NCI-H226 (cell line): ENCODE measurements at places on chromosomes 12 and 14.
A peak's percentile ranks its signal among the peaks of the same experiment; 100 is the strongest.

DNA sequence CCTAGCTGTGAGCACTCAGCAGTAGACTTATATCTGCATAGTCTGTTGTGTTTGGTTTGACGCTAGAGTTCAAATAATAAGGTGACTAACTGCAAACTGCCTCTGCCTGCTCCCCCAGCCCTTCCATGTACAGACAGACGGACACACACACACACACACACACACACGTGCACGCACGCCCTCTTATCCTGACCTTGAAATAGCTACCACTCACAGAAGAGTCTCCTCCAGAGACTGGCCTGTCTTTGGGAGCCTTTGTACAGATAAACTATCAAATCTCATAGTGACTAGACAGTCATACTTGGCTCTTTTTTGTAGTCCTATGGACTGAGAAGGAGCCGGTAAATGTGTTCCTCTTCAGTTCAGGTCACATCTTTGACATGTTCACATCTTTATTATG, 158.4 kb downstream of the FBXL14 start:
- DNase-seq, result no peak

- DNase-seq, result no peak
These were observed 51.7 kb upstream of the MYF6 start for GRCh38 chr12:80655751-80656150.

DNA sequence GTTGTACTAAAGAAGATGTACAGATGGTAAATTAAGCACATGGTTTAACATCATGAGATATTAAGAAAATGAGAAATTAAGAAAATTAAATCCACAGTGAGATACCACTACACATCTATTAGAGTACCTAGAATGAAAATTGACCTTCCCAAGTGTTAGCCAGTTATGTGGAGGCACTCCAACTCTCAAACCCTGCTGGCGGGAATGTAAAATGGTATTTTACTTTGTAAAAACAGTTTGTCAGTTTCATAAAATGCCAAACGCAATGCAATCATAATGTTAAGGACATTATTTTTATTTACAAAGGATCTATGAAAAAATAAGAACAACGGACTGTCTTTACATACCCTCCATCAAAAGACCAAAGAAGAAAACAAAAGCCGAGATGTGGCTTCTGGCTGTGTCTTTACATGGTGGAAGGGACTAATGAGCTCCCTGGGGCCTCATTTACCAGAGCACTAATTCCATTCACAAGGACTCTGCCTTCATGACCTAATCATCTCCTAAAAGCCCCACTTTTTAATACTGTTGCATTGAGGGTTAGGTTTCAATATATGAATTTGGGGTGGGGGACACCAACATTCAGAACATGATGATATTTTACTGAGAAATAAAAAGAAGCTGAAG, 1178.7 kb downstream of the AACS start:
- DNase-seq, result no peak

DNA sequence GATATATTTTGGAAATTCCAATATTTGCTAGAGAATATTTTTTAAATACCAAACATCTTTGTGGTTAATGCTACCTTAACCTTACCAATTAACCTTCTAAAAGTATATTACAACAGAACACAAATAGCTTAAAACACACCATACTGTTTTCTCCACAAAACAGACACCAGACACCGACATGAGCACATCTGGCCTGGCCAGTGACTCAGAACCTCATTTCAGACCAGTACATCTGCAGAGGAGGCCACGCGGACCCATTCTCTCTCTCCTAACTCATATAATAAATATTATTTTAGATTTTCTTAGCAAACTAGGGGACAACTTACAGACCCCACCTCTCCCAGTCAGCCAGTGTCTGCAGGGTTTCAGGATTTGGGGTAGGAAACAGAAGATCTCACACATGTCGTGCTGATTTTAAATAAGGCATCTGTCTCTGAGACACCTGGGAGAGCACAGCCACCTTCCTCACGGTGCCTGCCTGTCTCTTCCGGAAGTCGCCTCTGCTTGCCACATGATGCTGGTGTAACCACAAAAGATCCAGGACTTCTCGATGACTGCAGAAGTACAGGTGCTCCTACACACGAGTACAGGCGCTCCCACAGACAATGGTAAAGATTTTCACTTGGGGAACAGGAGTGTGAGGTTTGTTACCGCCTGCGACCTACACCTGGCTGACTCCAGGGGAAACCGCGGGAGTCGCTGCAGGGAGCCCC, 9.7 kb upstream of the ANKLE2 start:
- DNase-seq, result no peak

- no peak for DNase-seq
These were observed 168.4 kb upstream of the LRIG3 start for GRCh38 chr12:59088673-59089072.

- DNase-seq, result no peak
These were observed 319.4 kb downstream of the VRK1 start for GRCh38 chr14:97116546-97116945.

DNA sequence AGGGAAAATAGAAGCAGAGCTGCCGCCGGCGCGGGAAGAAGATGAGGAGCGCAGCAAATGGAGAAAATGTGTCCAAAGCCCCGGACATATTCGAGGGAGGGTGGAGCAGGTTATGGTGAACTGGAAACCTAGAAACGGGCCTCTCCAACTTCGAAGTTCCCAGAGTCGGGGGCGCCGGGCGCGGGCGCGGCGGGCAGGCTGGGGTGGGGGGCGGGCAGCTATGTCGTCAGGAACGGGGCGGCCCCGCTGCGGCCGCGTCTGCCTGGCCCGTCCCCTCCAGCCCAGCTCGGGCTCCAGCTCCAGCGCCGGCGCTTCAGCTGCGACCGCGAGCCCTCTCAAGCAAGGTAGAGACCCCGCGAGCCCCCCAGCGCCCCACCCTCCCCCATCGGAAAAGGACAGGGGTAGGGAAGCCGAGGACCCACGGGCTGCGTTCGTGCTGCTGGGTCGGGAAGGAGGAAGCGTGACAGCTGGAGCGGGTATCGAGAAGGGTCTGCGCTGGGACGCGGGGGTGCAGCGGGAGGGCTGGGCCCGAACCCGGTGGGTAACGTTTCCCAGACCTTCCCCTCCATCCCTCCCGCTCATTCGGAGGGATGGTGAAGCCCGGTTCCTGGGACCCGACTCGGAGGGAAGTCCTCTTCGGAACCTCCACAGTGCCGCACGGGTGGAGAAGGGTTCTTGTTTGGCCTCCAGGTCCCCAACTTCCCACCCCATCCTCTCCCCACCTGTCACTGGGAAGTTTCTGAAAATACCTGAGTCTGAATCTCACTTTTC, 1.0 kb downstream of the DGKA start:
- peak; percentile 28 for DNase-seq

DNA sequence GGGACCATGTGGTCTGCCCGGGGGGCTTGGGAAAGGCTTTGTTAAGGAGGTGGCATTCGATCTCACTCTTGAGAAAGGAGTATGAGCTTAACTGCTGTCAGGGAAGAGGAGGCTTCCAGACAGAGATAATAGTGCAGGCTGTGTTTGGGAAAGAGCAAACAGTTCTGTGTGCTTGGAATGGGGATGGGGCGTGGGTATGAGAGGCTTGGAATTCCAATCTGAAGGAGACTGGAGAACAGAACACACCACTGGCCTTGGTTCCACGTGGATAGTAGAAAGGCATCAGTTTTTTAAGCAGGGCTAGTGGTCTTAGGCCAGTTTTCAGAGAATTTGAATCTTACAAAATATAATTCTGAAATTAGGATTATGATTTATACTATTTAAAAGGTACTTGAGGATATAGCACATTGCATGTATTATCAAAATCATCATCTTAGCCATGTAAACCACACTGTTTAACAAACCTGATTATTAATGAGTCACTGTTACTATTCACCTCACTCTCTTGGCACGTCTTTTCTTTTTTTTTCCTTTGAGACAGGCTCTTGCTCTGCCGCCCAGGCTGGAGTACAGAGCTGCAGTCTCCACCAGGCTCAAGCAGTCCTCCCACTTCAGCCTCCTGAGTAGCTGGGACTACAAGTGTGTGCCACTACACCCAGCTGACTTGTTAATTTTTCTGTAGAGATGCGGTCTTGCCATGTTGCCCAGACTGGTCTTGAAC, 38.5 kb upstream of the KCNK13 start:
- DNase-seq, result peak; percentile 54

DNA sequence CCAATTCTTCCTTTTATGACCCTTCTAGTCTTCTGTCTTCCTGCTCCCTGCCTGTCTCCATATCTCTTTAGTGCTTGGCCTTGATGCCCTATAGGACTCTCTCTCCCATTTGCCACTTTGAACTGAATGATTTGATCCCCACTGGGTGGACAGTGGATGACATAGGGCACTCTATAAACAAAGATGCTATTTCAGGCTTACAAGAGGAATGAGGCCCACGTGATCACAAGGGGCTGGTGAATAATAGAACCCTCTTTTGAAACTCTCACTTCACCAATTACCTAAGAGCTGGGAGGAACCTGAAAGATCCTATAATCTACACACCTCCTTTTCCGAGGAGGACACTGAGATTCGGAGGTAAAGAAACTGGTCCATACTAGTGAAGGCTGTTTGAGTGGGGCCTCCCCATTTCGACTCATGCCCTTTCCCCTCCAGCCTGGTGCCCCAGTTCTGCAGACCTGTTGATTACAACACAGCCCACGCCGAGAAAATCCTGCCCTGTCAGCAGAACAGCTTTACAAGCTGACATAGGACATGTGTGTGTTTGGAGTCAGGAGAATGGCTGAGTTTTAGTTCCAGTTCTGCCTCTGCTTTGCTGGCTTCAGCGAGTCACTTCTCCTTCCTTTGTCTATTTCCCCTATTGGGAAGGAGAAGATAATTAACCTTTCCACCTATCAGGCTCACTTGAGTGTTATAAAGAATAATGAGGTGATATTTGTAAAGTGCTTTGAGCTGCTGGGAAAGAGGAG, 400.3 kb downstream of the ZFP36L1 start:
- no peak for DNase-seq

DNA sequence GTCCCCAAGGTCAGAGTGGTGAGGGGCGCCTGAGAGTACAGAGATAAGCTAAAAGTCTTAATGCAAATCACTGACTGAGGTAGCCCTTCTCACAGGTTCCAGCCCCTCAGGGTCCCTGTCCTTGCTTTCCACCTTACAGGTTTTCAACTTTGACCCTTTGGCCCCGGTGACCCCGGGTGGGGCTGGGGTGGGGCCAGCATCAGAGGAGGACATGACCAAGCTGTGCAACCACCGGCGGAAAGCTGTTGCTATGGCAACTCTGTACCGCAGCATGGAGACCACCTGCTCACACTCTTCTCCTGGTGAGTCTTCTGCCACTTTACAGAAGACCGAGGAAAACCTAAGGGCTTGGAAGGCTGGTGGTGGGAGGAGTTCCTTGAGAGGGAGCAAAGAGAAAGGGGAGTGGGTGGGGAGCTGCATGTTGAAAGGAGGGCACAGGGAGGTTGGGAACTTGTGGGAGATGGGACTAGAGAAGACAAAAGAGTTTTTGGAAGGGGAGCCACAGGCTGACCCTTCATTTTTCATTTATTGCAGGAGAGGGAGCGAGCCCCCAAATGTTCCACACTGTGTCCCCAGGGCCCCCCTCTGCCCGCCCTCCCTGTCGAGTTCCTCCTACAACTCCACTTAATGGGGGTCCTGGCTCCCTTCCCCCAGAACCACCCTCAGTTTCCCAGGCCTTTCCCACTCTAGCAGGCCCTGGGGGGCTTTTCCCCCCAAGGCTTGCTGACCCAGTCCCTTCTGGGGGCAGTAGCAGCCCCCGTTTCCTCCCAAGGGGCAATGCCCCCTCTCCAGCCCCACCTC, 2.4 kb downstream of the MBD6 start:
- DNase-seq, result no peak

DNA sequence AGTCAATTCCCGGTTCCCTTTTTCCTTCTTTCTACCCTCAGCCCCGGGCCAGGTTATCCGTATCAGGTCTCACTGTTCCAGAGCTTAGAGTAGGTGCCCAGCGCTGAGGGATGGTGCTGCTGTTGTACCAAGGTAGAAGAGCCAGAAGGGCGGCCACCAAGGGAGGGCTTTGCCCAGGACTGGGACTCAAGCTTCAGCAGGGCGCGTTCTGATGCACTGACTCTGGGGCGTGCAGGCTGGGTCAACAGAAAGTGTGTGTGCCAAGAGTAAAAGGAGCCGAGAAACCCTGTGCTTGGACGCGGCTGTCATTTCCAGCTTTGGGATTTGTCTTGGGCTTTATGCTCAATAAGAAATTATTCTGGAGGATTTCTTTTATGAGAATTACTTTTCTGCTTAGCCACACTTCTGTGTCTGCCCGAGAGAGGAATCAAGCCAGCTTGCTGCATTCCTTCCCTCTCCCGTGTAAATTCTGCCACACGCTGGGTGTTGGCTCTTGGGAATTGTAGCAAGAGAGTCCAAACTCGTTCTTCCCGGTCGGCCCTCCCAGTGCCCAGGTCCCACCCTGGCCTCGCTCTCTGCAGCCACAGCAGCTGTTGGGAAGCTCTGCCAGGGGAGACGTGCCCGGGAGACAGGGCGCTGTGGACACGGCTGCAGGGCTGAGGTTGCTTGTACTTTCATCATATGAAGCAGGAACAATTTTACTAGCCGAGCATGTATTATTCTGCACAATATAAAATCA, 98.0 kb downstream of the FBXL14 start:
- DNase-seq, result no peak

DNA sequence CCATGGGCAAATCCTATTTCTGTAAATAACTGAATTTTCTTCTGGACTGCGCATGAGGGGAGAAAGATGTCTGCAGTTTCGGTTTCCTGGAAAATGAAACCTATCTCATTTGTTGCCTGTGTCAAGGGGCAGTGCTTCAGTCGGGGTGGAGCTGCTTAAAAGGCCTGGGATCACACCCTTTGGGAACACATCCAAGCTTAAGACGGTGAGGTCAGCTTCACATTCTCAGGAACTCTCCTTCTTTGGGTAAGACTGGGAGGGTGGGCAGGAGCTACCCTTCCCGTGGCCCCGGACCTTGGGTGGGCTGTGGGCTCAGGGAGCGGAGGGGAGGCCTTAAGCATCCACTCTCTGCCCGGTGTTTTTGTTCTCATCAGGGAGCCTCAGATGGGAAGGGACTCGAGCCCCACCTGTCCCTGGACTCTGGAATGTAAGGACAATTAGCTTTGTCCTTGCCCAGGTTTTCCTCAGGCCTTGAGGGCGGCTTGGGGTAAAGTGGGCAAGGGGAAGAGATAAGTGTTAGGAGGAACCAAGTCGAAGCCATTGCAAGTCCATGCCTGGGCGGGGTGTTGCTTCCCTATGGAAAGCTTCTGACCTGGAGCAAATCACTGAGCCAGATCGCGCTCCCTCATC, at the start of gene IFI27:
TSS of gene IFI27 (plus strand) at position 185 of the 630 bp plus-strand sequence.
- DNase-seq, result peak; percentile 76

DNA sequence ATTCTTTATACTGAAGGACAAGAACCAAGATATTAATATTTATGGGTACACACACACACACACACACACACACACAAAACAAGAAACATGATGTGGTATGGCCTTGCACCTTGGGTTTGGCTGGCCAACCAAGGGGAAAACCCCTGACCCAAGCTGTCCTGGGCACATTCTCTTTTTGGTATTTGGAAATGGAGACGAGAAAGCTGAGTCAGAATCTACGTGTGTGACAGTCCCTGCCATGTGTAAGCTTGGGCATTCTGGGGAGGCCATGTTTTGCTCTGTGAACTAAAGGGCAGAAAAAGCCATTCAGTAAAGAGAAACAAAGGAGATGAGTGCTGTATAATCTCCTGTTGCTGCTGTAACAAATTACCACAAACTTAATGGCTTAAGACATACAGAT, 35.6 kb downstream of the PTGER2 start:
- DNase-seq, result no peak
